ENCODE measurements at places on chromosomes 11 and 22.

GRCh38 chr22:30457981-30458380 lies 13.8 kb downstream of the SEC14L3 start:
- DNase-seq: no peak

DNA sequence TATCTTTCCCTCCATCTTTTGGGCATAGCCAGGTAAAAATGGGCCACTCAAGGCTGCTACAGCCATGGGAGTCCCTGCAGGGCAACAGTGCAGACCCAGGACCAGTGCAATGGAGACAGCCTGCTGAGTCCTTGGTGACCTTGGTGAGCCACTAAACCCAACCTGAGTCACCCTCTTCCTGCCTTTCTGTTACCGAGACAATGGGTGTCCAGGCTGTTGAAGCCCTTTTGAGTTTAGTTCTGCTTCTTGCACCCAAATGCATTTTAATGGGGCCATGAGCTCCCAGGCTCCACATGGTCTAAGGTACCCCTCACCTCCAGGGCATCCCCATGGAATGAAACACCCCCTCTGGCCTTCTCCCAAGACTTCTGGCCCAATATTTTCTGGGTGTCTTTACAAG lies 874 bp upstream of the PLAAT4 start:
- DNase-seq: peak; percentile 16

DNA sequence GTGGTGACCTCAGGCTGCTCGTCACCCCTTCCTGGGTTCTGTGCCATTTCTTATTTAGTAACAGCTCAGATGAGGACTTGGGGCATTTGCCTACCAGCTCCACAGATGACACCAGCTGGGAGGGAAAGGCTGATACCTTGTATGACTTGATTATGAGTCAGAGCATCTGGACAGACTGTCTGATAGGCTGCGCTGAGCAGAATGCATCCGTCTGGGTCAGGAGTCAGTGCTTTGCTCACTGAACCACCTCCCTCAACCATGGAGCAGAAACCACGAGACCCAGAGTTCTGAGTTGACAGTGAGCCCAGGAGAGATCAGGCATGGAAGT lies 6.8 kb downstream of the ST14 start:
- DNase-seq: no peak

- DNase-seq: no peak
These were observed 115.8 kb downstream of the MAML2 start for GRCh38 chr11:96227244-96227643.

GRCh38 chr22:19330865-19331418 lies 39.4 kb upstream of the CLTCL1 start:
- DNase-seq: peak; percentile 26

DNA sequence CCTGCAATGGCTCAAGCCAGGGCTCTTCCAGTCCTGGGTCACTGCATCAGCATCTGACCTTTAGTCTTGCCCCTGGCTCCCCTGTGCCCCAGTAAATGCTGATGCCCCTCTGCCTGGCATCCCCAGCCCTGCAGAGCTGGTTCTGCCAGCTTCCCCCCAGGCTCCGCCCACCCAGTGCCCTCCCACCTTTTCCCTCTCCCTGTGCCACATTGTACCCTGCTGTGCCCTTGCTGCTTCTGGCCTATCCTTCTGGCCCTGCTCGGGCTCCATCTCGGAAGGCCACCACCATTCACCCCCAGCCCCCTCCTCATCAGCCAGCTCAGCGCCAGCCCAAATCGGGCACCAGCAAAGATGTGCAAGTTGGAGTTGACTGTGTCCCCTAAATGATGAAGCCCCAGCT lies 7.4 kb downstream of the CAPN5 start:
- DNase-seq: no peak

- no peak for DNase-seq
These were observed 70.5 kb downstream of the ETS1 start for GRCh38 chr11:128516886-128517285.

DNA sequence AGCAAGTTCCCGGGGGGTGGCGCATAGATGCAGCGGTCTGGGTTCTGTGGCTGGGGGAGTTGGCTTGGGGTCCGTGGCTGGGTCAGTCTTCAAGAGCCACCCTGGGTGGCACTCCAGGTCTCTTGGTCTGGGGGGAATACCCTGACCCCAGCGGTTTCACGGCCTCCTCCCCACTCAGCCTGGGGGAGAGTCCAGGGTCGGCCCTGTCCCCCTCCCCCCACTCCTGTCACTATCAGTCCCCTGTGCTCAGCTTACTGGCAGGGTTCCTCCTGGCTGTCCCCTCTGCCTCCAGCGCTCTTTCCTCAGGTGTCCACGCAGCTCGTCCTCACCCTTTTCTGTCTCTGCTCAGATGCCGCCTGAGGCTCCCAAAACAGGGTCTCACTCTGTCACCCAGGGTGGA lies 68.5 kb upstream of the PARVG start:
- no peak for DNase-seq

DNA sequence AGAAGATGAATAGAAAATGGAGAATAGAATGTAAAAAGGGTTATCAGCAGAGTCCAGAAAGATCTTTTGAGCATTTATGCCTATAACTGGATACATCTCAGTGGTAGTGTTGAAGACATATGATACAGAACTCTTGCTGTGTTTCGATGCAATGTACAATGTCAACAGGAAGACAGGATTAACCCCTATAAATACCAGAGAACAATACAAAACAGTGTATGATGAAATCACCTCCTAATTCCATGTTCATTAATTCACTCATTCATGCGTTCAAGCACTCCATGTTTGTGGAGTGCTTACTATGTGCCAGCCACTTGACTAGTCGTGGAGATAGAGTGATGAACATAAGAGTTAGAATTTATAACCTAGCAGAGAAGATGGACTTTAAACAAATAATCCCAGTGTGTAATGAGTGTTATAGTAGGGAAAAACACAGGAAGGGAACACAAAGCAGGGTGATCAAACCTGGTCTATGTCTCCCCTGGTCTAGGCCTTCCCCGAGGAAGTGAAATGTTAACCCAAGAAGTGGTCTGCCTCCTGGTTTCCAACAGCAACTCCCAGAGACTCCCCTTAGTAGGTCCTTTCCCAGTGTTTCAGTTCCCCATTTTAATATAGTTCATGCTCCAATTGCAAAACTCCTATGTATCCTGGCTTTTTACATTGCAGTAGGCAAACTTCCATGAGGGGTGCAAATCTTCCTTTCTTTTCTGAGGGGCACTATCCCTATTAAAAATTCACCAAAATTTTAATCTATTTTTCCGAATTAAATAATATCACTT lies 9.1 kb upstream of the SESN3 start:
- no peak for DNase-seq

- no peak for DNase-seq
These were observed 91.4 kb upstream of the CTSC start for GRCh38 chr11:88428959-88429358.

DNA sequence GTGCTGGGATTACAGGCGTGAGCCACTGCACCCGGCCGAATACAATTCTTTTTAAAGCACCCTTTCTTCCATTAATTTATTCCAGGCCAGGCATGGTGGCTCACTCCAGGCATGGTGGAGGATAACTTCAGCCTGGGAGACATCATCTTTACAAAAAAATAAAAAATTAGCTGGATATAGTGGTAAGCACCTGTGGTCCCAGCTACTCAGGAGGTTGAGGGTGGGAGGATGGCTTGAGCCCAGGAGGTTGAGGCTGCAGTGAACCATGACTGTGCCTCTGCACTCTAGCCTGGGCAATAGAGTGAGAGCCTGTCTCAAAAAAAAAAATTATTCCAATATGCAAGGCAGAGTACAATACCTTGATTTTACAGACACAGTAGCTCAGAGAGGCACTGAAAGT lies 11.4 kb downstream of the TAGLN start:
- no peak for DNase-seq

DNA sequence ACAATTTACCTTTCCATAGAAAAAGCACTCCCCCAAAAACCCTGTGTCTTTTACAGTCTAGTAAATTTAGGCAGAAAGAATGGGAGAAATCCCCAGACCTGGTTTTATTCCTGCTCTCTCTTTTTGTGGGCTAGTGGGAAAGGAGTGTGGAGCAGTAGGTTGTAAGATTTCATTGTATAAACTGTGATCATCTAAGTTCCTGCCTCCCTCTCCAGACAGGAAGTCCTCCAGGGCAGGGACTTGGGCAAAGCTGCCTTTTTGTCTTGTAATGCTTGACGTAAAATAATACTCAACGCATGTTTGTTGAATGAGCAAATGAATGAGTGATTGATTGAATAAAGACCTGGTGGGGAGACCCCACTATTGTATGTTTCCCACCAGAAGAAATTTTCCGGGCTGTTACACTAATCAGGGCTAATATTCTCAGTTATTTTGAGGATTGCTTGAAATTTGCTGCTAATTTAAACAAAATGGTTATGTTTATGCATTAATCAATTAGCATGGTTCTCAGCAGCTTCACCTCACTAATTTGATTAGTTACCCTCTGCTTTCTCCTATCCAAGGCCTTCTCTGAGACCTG lies 36.3 kb downstream of the CSNK2A3 start:
- no peak for DNase-seq

DNA sequence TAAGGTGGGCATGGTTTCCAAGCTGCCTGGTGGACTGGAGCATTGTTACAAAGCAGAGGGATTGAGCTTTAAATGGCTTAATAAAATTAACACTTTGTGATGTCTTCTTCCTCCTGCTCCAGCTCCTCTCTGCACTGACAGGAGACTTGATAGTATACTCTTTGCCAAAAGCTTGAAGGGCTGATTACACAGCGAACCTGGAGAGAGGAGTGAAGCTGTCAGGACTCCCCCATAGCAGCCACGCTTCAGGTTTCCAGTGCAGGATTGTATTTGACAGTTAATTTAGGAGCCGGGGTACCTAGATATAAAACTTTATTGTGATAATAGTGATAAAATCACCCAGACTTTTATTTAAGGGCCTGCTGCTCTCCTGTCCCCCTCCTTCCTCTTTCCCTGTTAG lies 50.0 kb downstream of the TRIM44 start:
- no peak for DNase-seq

- DNase-seq: no peak
These were observed 111.2 kb downstream of the SLC1A2 start for GRCh38 chr11:35308157-35308556.

DNA sequence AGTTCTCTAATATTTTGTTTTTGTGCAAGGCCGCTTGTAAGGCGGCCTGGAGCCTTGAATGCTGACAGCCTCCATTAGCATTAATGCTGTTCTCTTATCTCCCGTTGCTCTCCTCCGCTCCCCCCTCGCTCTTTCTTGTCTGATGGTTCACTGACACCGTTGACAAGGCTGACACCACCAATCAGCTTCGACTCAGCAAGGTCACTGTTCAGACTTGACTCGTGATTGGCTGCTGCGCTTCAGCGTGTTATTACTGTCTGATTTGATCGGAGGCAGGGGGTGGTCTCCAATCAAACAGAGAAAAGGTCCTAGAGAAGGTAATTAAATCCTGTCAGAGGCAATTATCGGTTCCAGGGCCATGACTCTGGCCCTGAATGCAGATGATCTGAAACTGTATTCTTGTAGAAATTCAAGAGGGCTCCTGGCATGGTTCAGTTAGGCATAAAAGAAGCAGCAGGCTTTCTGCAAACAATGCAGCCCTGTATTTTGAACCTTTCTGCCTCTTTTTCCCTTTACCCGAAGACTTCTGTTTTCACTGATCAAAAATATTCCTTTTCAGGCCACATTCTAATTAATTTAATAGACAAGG lies 49.3 kb upstream of the MPPED2 start:
- DNase-seq: no peak

DNA sequence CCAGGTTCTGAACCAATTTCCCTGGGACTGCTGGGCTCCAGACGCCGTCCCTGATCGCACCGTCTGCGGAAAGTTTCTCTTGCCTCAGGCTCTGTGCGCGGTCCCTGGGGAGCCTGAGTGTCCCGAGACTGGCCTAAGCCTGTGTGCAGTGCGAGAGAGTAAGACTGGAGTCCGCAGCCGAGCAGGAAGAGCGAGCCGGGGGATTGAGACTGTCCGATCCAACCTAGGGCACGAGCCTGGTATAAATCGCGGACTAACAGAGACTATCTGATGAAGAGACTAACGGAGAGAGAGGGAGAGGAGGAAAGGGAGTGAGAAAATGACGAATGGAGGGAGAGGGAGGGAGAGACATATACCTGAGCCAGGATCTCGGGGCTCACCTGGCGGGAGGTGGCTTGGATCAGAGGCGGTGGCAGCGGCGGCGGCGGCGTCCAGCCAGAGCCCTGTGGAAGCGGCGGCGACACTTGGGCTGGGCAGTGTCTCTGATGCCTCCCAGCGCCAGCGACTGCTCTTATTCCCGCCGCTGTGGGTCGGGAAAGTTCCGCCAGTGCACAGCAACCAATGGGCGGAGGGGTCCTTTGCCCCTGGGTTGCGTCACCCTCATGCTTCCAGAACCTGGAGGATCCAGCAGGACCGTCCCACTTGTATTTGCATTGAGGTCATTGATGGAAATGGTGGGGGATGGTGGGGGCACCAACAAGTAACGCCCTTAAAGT lies at the start of gene CALCA:
CALCA (minus strand) TSS at position 487 of the 716 bp plus-strand sequence. CDS start 1,159 bp downstream, outside the sequence.
- peak; percentile 18 for DNase-seq

DNA sequence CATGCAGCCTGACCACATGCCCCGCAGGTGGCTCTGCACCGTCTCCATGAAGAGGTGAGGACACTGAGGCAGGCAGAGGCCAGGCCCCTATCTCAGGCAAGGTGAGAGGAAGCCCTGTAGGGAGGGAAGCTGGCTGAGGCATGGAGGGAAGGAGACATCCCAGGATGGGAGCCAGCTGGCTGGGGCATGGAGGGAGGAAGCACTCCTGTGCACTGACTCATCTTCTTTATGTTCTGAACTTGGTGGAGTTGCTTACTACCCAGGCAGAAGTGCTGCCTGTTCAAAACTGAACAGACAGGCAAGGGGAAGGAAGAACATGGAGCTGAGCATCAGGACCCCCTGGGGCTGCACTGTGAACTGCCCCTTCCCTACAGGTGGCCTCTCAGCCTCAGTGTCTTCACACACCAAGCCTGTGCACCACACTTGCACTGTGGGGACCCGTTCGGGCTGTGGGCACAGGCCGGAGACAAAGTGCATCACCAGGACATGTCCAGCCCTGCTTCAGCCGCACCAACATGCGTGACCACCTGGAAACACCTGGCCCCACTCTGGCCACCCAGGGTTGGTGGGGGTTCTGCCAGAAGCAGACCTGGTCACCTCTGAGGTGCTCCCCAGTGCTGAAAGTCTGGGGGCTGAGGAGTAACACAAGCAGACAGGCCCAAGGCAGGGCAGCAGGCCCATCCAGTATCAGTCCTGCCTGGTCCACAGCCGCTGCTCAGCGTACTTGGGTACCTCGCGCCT lies 55.5 kb downstream of the DGCR2 start:
- no peak for DNase-seq

DNA sequence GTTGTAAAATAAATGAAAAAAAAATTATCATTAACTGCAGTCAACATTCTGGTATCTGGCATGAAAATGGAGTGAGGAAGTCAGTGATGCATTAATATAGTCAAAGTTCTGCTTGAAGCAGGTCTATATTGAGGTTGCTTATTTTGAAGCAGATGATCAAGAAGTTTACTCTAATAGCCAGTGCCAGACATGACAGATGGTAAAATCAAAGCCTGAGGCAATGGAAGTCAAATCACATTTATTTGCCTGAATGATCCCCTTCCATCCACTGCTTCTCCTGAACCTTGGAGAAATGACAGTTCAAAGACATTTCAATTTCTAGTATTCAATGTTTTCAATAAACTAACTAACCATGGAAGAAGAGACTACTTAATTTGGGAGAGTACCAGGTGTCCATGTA lies 430.0 kb downstream of the FAM181B start:
- no peak for DNase-seq

- no peak for DNase-seq
These were observed 139.5 kb downstream of the KIF18A start for GRCh38 chr11:27968461-27968860.

- DNase-seq: no peak
These were observed 484.6 kb downstream of the CNTN5 start for GRCh38 chr11:99505316-99505715.

GRCh38 chr11:128604723-128605122 lies 17.4 kb upstream of the ETS1 start:
- DNase-seq: no peak

GRCh38 chr11:35375332-35376117 lies 43.8 kb downstream of the SLC1A2 start:
- DNase-seq: no peak
